ENCODE measurements at places on chromosomes 2 and 18.

DNA sequence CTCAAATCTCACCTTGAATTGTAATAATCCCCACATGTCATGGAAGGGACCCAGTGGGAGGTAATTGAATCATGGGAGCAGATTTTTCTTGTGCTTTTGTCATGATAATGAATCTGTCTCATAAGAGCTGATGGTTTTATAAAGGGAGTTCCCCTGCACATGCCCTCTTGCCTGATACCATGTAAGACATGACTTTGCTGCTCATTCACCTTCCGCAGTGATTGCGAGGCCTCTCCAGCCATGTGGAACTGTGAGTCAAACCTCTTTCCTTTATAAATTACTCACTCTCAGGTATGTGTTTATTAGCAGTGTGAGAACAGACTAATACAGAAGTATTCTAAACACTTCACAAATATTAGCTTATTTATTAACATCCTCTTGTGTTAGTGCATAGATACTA, 516.7 kb downstream of the LRRTM4 start:
- no peak for DNase-seq

DNA sequence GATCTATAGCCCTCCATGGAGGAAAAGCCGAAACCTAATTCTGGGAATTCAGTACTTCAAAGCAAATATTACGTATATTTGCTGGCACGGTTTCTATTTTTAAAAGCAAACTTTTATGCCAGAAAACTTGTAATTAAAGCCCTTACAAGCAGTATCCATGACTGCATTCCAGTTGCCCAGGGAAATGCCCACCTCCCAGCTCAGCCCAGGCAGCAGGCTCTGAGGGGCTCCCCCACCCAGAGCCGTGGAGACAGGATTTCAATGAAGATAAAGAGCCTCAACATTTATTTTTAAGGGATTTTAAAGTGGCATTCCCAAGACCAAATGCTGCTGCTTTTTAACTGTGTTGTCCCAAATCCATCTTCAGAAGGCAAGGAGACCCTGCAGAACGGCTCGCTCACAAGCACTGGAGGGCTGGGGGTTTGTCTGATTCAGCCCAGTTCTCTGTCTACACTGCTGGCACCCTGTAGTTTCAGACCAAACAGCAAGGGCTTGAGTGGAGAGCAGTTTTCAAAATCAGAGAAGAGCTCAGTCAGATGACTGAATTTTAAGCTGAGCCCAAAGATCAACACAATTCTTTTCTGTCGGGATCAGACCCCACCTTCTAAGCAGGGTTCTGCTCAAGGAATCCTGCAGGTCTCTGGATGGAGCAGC, 105.1 kb downstream of the KCNF1 start:
- DNase-seq, result no peak

- DNase-seq, result no peak
Observed at GRCh38 chr2:195479407-195479806, 177.6 kb upstream of the SLC39A10 start.

DNA sequence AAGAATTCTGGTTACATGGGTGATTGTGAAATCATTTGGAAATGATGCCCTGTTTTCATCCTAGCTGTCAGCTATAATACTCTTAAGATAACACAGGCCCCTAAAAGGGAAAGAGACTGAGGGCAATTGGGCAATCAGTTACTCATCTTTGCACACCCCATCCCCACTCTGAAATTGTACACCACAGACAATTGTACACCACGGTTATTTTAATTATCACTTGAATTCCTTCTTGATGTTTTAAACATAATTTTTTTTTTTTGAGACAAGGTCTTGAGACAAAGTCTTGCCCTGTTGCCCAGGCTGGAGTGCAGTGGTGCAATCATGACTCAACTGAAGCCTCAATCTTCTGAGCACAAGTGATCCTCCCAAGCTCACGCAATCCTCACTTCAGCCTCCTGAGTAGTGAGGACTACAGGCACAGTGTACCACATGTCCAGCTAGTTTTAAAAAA, 862.4 kb upstream of the ACVR2A start:
- no peak for DNase-seq

GRCh38 chr2:222398446-222398885, 25.9 kb upstream of the SGPP2 start:
- no peak for DNase-seq

- DNase-seq, result no peak
Observed at GRCh38 chr2:64359892-64360657, 93.9 kb upstream of the LGALSL start.

DNA sequence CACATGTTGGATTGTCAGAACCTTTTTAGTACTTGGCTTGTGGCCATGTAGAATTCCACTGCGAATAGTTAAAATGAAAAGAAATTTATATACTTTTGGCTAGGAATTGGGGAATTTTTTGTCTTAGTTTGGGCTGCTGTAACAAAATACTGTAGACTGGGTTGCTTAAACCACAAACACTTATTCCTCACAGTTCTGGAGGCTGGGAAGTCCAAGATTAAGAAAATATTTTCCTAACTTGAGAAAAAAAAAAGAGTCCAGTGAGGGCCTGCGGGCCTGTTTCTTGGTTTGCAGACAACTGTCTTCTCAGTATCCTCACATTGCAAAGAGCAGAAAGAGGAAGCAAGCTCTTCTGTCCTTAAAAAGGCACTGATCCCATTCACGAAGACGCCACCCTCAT, 81.9 kb downstream of the CD226 start:
- DNase-seq, result no peak

- no peak for DNase-seq
Observed at GRCh38 chr2:70931376-70932000, 4.2 kb upstream of the ATP6V1B1 start.

DNA sequence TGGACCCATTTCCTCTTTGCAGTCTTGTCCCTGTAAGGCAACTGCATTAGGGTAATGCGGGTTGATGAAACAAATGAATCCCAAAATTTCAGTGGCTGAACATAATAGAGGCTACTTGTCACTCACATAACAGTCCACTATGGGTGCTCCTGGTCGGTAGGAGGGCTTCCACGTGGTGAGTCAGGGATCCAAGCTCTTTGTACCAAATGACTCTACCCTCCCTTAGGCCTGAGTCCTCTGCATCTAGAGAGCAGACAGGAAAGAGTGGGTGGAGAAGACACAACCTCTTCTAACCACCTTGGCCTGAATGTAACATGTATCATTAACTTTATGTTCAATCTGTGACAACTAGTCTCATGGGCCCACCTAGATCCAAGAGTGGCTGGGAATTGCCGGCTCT, 86.2 kb upstream of the HAAO start:
- no peak for DNase-seq

DNA sequence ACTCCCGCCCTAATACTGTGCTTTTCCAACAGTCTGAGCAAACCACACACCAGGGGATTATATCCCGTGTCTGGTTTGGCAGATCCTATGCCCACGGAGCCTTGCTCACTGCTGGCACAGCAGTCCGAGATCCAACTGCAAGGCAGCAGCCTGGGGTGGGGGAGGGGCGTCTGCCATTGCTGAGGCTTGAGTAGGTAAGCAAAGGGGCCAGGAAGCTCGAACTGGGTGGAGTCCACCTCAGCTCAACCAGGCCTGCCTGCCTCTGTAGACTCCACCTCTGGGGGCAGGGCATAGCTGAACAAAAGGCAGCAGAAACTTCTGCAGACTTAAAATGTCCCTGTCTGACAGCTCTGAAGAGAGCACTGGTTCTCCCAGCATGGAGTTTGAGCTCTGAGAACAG, 44.2 kb downstream of the LNPK start:
- DNase-seq, result no peak

- DNase-seq, result no peak
Observed at GRCh38 chr2:6915399-6915798, 1.8 kb upstream of the RNF144A start.

- DNase-seq, result no peak
Observed at GRCh38 chr2:238290091-238290509, 1.7 kb upstream of the PER2 start.

GRCh38 chr2:138177693-138178092, 213.4 kb downstream of the HNMT start:
- peak; percentile 24 for DNase-seq

GRCh38 chr2:24461685-24462084, 29.4 kb upstream of the NCOA1 start:
- DNase-seq, result no peak

GRCh38 chr2:63788071-63788470, 53.6 kb upstream of the UGP2 start:
- DNase-seq, result no peak

- no peak for DNase-seq
Observed at GRCh38 chr2:55961318-55961911, 37.8 kb upstream of the EFEMP1 start.

GRCh38 chr18:3248658-3249359, 1.2 kb downstream of the MYL12A start:
- DNase-seq, result no peak

GRCh38 chr2:207291625-207292252, 126.0 kb upstream of the KLF7 start:
- DNase-seq, result no peak
